Stimulated activated CD4-positive, alpha-beta T cell treated with anti-CD3 and anti-CD28 coated beads, Interleukin-15, amount 100 ng/mL, for 1 hour (primary cell): ENCODE measurements at places on chromosomes 12 and 14.

DNA sequence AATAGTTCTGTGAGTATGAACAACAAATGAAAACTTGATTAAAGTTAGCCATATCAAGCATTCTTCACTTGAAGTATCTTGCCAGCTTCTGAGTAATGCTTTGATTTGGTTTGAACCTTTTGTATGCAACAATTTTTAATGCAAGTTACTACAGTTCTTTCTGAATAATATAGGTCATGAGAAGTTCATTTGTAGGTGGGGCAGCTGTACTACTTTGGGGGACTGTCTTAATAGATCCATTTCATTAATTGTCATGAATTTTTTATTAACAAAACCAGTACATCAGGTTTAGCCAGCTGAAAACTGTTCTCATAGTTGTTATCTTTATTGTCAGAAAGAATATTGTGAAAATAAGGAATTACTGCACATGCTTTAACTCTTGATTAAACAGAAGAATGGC is 142.7 kb downstream of the FOXA1 start:
- DNase-seq: no peak

- DNase-seq: no peak
Observed at GRCh38 chr12:2449586-2449985, 345.2 kb upstream of the FKBP4 start.

GRCh38 chr14:84343656-84344055 is 1186.3 kb upstream of the FLRT2 start:
- DNase-seq: no peak

DNA sequence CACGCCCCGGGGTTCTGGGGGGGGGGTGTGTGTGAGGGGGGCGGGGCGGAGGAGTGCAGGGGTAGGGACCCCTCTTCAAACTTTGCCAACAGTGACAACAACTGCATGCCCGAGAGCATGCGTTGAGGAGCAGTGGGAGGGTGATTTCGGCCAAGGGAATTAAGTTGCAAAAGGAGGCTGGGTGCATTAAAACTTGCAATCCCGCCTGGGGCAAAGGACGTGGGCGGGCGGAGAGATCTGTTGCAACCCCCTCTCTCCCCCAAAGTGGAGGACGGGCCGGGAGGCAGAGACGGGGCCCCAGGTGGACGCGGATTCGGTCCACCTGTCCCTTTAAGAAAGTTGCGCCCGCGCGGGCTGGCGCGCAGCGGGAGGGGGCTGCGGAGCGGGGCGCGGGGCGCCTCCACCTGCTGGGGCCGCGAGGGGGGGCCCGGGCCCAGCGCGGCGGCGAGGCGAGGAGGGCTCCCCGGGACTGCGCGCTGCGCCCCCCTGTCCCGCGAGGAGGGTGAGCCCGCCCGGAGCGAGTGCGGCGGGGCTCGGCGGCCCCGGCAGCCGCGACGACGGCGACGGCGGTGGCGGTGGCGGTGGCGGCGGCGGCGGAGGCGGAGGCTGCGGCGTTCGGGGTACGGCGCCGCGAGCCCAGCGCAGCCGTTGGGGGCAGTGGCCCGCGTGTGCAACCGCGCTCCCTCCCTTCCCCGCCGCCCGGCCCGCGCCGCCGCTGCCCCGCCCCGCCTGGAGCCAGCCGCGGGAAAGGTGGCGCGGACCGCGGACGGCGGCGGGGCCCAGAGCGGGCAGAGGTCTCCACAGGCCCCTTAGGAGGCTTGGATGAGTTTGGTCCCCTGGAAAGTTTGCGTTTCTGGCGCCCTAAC is 530 bp upstream of the FOXN4 start:
- no peak for DNase-seq

DNA sequence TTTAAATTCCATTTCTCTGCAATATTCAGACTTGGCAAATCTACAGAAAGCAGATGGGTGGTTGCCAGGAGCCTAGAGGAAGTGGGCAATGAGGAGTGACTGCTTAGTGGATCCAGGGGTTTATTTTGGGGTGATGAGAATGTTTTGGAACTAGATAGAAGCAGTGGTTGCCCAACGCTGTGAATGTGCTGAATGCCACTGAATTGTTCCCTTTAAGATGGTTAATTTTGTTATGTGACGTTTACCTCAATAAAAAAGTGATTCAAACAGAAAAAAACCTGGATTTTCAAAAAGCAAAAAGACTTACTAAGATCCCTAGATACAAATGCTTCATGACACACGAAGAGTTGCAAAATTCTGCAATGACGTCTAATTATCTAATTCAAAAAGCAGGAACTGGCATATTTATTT is 34.2 kb downstream of the DAO start:
- no peak for DNase-seq

- no peak for DNase-seq
Observed at GRCh38 chr14:50047274-50047676, 69.1 kb downstream of the VCPKMT start.

- no peak for DNase-seq
Observed at GRCh38 chr12:39993268-39993667, 112.6 kb downstream of the SLC2A13 start.

GRCh38 chr12:94590428-94590827 is 59.9 kb downstream of the TMCC3 start:
- no peak for DNase-seq

DNA sequence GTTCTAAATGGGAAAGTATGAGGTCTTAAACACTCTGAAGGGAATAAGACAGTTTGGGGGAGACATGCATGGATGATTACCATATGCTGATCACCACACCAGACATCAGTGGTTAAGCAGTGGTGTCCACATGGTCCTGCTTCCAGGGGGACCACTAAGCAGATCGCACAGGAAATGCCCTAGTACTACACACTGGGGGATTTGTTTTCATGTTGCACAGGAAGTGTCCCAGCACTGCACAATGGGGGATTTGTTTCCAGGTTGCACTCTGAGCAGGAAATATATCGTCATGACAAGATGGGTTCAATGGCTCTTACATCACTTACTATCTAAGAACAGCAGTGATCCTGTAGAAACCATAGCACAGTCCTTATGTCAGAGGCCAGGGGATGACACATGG is 245.5 kb downstream of the BCL11B start:
- DNase-seq: no peak

DNA sequence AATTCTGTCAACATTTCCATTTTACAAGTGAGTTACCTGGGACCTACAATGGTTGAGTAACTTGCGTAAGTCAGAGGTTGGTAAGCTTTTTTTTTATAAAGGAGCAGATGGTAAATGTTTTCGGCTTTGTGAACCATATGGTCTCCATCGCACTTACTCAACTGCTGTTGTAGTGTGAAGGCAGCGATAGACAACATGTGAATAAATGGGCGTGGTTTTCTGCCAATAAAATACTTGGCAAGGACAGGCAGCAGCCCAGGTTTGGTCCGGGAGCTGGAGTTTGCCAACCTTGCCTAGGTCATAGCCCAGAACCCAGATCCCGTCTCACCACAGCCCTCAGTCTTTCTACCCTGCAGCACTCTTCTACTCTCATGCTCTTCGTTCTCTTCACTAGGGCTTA is 6.3 kb downstream of the DDX55 start:
- DNase-seq: no peak

- no peak for DNase-seq
Observed at GRCh38 chr14:90816681-90817436, 629 bp upstream of the TTC7B start.
